ENCODE measurements at places on chromosomes 16 and 17.

GRCh38 chr17:68356520-68356919 lies 65.2 kb downstream of the ARSG start:
- DNase-seq, result no peak

DNA sequence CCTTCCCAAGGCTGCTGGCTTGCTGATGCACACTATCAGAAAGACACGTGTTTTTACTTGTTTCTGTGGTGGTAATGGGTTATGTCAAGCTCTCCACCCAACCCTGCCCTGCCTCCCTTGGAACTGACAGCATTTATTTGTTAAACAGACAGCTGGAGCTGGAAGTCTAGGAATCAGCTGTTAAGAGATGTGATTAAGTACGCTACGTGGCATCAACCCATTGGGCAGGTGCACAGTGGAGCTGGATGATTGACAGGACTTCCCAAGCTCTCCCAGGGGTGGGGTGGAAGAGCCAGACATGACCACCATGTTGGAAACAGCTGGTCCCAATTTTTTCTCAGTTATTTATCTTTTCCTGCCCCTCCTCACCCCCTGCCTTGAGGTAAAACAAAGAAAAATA lies 49.4 kb downstream of the ADAMTS18 start:
- DNase-seq, result no peak

DNA sequence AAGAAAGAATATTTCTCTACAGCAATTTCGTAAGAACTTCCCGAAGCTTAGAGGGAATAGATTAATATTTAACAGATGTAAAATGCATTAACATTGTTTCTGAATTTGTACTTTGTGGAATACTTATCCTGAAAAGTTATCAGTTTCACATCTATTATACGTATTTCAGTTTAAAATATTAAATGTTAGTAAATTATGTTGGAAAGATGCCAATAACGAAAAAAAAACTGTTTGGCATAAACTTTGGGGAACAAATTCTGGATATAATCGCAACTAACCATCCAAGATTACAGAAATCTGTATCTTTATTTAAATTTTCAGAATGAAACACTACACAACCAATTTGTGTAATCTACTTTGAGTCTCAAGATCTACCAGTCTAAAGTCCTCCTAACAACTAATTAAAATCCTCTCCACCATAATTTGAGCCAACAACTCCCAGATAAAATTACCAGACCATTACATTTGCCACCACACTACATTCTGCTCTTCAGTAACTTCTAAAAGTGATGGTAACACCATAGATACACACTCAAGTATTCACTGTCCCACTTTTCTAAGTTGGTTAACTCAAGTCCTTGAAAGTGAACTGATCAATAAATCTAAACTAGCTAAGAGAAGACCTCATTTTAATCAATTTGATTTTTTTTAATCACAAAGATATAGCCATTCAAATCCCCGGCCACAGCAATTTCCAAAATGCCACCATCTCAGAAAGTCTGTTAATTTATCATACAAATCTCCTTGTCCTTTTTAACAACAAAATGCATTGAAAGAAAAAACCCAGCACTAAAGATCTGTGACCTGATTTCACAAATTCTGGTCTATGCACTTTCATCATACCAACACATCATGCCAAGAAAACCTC lies 2.0 kb downstream of the SIAH1 start:
- DNase-seq, result no peak

- DNase-seq, result peak; percentile 30
Observed at GRCh38 chr17:28675980-28676379, 14.0 kb downstream of the SUPT6H start.

DNA sequence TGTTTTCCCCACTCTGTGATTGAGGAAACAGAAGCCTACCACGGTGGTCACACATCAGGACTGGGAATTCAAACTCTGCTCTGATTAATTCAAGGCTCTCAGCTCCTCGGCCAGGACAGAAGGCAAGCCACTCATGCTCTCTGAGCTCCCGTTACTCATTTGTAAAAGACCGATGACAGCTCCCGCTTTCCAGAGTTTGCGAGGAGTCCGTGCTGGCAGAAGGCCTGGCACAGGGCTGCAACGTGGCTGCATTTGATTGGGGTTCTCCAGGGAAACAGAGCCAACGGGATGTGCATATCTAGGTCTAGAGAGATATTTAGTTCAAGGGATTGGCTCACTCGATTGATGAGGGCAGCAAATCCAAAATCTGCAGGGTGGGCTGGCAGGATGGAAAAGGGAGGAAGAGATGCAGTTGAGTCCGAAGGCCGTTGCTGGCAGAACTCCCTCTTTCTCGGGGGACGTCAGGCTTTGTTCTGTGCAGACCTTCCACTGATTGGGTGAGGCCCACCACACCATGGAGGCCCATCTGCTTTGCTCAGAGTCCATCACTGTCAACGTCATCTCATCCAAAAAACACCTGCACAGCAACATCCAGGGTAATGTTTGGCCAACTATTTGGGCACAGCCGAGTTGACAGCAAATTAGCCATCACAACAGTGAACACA lies 215.5 kb upstream of the RPL38 start:
- DNase-seq, result no peak

DNA sequence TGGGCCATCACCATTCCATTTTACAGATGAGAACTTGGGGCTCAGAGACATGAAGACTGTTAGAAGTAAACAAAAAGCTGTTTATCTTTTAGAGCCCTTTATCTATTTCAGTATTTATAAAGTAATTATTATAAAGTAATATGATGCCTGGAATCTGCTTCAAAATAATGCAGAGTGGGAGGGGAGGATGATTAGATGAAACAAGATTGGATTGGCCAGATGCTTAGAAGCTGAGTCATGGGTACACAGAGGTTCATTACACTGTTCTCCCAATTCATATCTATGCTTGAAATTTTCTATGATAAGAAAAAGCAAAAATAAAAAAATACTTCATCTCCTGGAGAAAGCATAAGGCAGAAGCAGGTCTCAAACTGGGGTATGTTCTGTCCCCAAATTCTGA lies 29.4 kb downstream of the TOM1L2 start:
- no peak for DNase-seq

DNA sequence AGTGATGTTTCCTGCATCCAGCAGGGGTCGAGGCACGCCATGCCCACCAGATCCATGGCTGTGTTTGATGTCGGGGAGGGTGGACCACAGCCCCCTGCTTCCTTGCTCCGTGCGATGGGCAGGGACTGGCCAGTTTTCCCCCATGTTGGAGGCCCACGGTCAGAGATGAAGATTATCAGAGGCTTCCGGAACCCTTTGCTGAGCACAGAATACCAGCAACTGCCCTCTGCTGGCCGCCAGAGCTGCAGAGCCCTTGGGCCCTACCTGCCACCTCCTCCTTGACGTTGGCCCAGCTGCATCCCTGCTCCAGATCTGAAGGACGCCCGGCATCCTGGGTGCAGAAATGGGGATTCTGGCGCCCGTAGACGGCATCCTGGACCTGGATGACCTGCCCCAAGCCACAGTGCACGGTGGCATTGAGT lies 23.7 kb upstream of the BCO1 start:
- DNase-seq, result peak; percentile 48

DNA sequence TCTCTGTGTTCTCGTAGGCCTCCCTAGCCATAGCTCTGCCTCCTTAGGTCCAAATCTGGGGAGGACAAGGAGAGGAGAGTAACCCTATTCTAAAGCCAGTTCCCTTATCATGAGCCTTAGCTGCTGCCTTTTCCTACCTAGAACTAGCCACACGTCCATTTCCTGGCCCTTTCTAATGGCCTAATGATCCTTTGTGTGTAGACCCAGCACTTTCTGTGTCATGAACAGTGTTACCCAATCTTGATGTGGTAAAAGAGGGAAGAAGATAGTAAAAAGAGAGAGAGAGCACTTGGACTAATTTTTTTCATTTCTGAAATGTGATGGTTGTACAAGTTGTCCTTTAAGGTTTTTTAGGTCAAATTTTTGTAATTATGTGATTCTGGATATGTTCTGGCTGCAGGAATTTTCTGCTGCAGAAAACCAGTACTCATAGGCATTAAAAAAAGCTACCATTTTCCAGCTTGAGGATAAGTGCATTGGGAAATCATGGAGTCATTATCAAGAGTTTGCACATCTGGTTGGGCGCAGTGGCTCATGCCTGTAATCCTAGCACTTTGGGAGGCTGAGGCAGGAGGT lies 18.2 kb downstream of the CASC3 start:
- no peak for DNase-seq

GRCh38 chr16:59878479-59878878 lies 1144.4 kb upstream of the GOT2 start:
- no peak for DNase-seq

GRCh38 chr17:7932483-7932891 lies 481 bp downstream of the CNTROB start:
- DNase-seq, result peak; percentile 12
